Cardiac muscle cell (in vitro differentiated cells and primary cell): ENCODE measurements at places on chromosomes 1 and 21.

DNA sequence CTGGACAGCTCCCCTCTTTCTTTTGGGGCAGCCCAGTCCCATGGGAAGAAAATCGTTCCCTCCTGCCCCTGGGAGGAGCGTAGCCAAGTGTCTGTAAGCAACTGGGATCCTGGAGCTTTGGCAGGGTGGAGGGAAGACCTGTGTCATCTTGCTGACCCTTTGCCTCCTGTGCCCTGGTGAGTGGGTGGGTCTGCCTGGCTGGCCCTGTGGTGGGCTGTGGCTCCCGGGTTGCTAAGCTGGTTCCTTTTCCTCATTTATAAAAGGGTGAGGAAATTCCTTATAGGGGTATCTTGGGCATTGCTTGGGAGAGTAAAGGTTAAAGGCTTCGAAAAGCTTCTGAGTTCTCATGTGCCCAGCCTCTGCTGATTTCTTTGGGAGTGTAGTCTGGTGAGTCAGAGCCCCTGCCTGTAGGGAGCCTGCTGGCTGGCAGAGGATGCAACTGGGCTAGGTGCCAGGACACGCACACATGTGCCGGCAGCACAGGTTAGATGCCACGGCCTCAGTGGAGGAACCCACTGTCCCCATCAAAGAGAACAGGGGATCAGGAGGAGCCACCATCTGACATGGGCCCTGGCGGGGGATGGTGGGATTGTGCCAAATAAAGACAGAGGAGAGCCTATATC, 85.2 kb downstream of the ARHGEF10L start:
- no peaks in the 10 kb centered on the region for H3K4me1 ChIP-seq
- no peak for DNase-seq
- H3K27ac ChIP-seq = no peak overlapping the region
- no peaks in the 10 kb centered on the region for H3K27me3 ChIP-seq
- no peak overlapping the region for H3K4me3 ChIP-seq
- peaks cover 12% of the 10 kb centered on the region for H3K36me3 ChIP-seq

GRCh38 chr1:212225871-212226302, 59.3 kb upstream of the PPP2R5A start:
- H3K27ac ChIP-seq = peak overlapping the region; percentile 52
- H3K36me3 ChIP-seq = no peaks in the 10 kb centered on the region

GRCh38 chr1:8604041-8604945, 213.1 kb downstream of the RERE start:
- peak overlapping the region; percentile 75 for H3K27ac ChIP-seq
- H3K27me3 ChIP-seq = no peaks in the 10 kb centered on the region
- peaks cover 3% of the 10 kb centered on the region for H3K36me3 ChIP-seq
- H3K4me3 ChIP-seq = no peak overlapping the region
- DNase-seq = no peak
- peaks cover 27% of the 10 kb centered on the region for H3K4me1 ChIP-seq

- H3K36me3 ChIP-seq = peaks cover 14% of the 10 kb centered on the region
- H3K27me3 ChIP-seq = no peaks in the 10 kb centered on the region
- H3K4me1 ChIP-seq = no peaks in the 10 kb centered on the region
- DNase-seq = peak; percentile 74
- H3K4me3 ChIP-seq = no peak overlapping the region
- H3K27ac ChIP-seq = no peak overlapping the region
These were observed 9.2 kb upstream of the GALE start for GRCh38 chr1:23809751-23810171.

- H3K4me3 ChIP-seq = no peak overlapping the region
- peaks cover 15% of the 10 kb centered on the region for H3K4me1 ChIP-seq
- no peaks in the 10 kb centered on the region for H3K27me3 ChIP-seq
- no peak for DNase-seq
- H3K36me3 ChIP-seq = peaks cover 4% of the 10 kb centered on the region
These were observed 156.0 kb downstream of the PGBD5 start for GRCh38 chr1:230270185-230270558.
